ENCODE measurements at places on chromosomes 4 and X. TPM values are rescaled to one million over a fixed set of nuclear protein-coding genes. Genes with fewer than 3 reads are reported as not detected.

FAM133A gene
- 0.14 TPM for total RNA-seq

INTS6L gene
- 19.8 TPM for total RNA-seq

DNAAF6 gene
- total RNA-seq = not detected

RAB41 gene
- total RNA-seq = not detected

HSD17B10 gene
- 53.4 TPM for total RNA-seq

TBL1X gene
- 12.1 TPM for total RNA-seq

RBMXL3 gene
- total RNA-seq = not detected

GPAT3 gene
- 43.3 TPM for total RNA-seq

NPY1R gene
- total RNA-seq = 5.5 TPM

POU3F4 gene
- total RNA-seq = 0.14 TPM

ODAPH gene
- not detected for total RNA-seq

CNKSR2 gene
- 0.23 TPM for total RNA-seq

XAGE2 gene
- not detected for total RNA-seq

TEC gene
- 4.0 TPM for total RNA-seq

ZNF280C gene
- 3.2 TPM for total RNA-seq

XAGE1A gene
- total RNA-seq = not detected

TMEM185A gene
- 14.1 TPM for total RNA-seq

FRMD7 gene
- total RNA-seq = not detected

ADGRG2 gene
- 1.3 TPM for total RNA-seq

TBC1D9 gene
- 11.6 TPM for total RNA-seq

GCNA gene
- 2.0 TPM for total RNA-seq

FDCSP gene
- total RNA-seq = not detected

ADH1A gene
- total RNA-seq = 0.20 TPM

TCEAL7 gene
- total RNA-seq = 12.1 TPM

RAP1GDS1 gene
- 33.3 TPM for total RNA-seq

FAM9C gene
- not detected for total RNA-seq

DDX60 gene
- total RNA-seq = 45.6 TPM

GAGE12G gene
- not detected for total RNA-seq
